ENCODE measurements at places on chromosomes 1 and 21.

GRCh38 chr1:207454046-207454964 lies at the start of gene CR2:
CR2 (plus strand) TSS chr1:207454328; CDS start chr1:207454419, 91 bp downstream.
- no peak for DNase-seq

DNA sequence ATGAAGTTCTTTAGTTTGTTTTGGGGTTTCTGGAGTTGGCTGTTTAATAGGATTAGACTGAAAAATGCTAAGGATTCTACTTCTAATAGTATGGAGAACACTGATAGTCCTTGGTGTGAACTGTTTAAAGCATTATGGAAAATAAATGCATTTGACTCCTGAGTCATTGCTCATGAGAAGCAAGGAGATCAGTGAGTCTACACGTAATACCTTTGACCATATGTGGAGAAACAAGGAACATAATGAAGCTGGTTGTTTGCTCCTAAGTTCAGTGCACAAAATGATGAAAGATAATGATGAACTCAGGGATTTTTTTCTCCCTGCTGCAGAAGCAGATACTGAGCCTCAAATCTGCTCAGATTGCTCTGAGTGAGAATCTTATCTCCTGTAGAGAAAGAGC lies 158.9 kb upstream of the COL11A1 start:
- no peak for DNase-seq

GRCh38 chr1:174953285-174954072 lies 46.3 kb upstream of the CACYBP start:
- no peak for DNase-seq

DNA sequence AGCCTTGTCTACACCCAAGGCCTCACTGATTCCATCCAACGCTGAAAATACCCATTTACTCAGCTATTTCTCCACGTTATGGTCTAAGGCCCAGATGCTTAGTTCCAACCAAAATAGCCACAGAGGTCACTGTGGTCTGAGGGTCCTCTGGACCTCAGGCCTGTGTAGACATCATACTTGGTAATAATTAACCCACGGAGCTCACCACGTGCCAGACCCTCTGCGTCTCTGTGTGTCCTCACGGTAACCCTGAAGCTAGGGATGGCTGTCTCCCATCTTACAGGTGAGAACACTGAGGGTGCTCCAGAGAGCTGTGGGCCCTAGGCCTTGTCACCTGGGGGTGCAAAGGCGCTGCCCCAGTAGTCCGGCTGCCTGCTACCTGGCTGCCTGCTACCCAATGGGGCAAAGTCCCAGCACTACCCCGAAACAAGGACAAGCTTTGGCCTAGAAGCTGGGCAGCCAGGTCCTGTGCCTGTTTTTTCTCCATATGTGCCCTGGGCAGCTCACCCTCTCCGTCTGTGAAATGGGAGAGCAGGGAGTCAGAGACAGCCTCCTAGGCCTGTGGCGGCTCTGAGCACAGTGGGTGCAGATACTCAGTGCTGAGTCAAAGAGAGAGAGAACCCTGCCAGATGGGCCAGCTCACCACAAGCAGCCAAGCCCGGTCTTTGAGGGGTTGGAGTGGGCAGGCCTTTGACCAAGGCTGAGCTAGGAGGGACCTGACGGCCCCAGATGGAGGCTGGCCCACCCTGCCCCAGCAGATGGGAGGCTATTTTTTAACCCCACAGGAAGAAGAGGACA lies 17.0 kb upstream of the RUNX3 start:
- DNase-seq = no peak

DNA sequence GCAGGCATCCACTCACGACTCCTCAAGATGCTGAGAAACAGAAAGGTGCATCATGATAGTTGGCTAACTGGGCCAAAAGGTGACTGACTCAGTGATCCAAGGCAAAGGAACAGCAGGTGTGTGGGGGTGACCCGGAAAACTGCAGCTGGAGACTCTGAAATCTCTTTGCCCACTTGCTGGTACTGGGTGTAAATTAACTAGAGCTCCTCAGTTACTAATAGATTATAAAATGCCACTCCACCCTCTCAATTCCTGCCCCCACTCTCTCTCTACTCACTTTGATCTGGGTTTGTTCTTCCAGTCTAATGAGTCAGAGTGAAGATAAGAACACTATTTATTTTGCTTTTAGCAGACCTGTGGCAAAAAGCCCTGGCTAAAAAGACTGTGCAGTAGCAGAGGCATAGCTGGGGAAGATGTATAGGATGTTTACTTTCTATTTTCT lies 7.2 kb upstream of the PIGC start:
- no peak for DNase-seq

GRCh38 chr21:34046917-34047316 lies 26.5 kb upstream of the MRPS6 start:
- DNase-seq = no peak

GRCh38 chr21:28875078-28875477 lies 117.6 kb downstream of the LTN1 start:
- no peak for DNase-seq

DNA sequence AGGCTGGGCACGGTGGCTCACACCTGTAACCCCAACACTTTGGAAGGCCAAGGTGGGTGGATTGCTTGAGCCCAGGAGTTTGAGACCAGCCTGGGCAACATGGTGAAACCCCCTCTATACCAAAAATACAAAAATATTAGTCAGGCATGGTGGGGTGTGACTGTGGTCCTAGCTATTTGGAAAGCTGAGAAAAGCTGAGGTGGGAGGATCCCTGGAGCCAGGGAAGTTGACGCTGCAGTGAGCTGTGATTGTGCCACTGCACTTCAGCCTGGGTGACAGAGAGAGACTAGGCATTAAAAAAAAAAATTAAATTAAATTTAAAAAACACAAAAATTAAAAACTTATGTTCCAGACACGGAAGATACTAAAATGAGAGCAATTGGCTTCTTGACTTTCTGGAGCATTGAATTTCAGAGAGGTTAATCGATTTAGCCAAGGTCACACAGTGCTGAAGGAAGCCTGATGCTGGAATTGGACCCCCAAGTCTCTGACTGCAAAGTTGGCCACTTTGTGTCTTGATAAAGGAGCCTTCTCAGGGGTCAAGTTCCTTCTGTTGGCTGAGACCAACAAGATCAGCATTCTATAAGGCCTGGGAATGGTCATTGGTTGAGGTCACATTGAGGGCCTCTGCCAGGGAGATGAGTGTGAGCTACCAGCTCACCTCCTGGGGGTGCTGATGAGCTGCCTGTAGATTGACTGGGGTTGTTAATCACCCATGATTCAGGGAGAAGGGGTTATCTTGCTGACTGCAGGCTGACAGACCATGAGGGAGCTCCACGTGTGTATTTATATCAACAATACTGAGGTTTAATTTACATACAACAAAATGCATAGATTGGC lies 54.3 kb downstream of the RPS6KA1 start:
- no peak for DNase-seq

- DNase-seq = no peak
Observed at GRCh38 chr1:22828484-22829308, 118.1 kb downstream of the EPHB2 start.

DNA sequence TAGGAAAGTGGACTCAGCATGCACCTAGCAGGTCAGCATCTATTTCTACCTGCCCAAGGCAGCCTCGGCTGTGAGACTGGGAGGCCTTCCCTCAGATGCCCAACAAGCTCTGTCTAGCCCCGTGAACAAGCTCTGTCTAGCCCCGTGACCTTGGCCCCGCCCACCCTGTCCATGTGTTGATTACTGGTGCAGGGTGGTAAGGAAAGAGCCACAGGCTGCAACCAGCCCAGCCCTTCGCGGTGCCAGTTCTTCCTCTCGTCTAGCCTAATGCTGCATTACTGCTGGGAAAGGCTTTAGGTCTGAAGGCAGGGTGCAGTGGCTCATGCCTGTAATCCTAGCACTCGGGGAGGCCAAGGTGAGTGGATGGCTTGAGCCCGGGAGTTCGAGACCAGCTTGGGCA lies 2.2 kb downstream of the GPR153 start:
- DNase-seq = no peak

DNA sequence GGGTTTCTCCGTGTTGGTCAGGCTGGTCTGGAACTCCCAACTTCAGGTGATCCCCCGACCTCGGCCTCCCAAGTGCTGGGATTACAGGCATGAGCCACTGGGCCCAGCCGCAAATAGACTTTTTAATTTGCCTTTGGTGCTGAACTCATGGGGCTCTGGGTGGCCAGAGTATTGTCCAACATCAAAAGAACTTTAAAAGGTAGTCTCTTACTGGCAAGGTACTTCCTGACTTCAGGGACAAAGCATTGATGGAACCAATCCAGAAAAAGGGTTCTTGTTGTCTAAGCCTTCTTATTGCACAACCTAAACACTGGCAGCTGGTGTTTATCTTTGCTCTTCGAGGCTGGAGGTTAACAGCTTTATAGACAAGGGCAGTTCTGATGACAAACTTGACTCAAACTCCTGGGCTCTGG lies 3.8 kb upstream of the KTI12 start:
- no peak for DNase-seq

DNA sequence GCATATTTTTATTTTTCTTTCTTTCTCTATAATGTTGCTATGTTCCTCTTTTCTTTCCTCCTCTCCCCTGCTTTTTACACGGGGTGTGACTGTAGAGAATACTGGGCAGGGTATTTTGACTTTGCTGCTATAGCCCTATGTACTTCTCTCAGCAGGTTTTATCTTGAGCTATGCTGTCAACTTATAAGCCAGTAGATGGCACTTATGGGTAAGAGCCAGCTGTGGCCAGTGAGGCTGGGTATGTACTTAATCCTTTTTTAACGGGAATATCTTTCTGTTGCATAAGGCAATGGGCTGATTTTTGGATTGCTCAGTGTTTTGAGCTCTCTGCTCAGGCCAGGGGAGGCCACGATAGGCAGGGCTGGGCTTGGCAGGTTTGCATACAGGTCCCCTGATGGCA lies 99.0 kb downstream of the KCNK2 start:
- no peak for DNase-seq

DNA sequence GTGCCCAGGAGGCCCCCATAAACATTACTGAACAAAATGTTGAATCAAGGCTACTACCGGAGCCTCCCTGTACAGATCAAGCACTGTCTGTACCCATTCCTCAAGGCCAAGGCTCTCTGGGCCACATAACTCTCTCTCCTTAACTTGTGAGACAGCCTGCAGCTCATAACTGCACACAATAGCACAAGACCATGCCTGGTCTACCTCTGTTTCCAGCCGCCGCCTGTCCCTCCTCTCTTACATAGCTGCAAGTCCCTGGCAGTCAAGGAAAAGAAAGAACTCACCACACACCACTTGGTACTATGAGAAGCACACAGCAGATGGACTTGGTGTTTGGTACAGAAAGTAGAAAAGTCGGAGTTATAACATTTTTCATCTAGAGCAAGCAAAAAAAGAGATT lies 91.1 kb downstream of the SSBP3 start:
- no peak for DNase-seq

- DNase-seq = no peak
Observed at GRCh38 chr1:78040484-78041089, 5.2 kb upstream of the GIPC2 start.

GRCh38 chr21:30081506-30081905 lies 85.1 kb downstream of the CLDN17 start:
- no peak for DNase-seq

GRCh38 chr1:201214461-201214860 lies 23.8 kb downstream of the IGFN1 start:
- no peak for DNase-seq

DNA sequence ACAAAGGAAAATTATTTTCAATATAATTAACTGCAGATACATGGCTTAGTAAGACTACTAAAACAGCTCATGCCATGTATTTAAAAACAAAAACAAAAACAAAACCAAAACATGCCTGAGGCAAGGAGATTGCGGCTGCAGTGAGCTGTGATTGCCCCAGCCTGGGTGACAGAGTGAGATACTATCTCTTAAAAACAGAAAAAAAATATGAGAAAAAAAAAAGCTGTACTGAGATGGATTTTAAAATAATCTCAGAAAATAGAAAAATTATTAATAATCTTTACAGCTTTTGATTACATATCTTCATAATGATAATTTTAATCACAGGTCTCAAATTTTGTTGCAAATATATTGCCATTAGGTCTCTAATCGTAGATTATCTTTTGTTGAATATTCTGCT lies 24.0 kb upstream of the LIN9 start:
- no peak for DNase-seq

- no peak for DNase-seq
Observed at GRCh38 chr1:184629266-184629665, 125.4 kb downstream of the EDEM3 start.

- no peak for DNase-seq
Observed at GRCh38 chr1:227401562-227402342, 83.5 kb upstream of the CDC42BPA start.

- no peak for DNase-seq
Observed at GRCh38 chr1:185608177-185608576, 126.0 kb upstream of the HMCN1 start.

DNA sequence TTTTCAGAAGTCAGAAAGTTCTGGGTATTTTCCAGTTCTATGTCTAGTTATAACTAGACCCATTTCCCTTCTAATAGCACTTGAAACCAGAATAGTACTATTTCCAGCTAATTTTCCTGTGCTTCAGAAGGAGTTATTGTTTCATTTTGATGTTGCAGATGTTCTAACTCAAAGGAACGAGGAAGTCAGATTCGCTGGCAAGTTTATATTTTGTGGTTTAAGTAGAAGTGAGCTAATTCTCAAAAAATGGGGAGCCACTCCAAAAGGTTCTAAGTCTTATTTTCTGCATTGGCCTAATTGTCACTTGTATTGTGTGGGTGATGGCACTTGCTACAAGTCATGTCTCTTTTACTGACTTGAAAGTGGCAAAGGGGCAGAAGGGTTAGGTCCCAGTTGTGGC lies 18.1 kb downstream of the CCDC185 start:
- no peak for DNase-seq

DNA sequence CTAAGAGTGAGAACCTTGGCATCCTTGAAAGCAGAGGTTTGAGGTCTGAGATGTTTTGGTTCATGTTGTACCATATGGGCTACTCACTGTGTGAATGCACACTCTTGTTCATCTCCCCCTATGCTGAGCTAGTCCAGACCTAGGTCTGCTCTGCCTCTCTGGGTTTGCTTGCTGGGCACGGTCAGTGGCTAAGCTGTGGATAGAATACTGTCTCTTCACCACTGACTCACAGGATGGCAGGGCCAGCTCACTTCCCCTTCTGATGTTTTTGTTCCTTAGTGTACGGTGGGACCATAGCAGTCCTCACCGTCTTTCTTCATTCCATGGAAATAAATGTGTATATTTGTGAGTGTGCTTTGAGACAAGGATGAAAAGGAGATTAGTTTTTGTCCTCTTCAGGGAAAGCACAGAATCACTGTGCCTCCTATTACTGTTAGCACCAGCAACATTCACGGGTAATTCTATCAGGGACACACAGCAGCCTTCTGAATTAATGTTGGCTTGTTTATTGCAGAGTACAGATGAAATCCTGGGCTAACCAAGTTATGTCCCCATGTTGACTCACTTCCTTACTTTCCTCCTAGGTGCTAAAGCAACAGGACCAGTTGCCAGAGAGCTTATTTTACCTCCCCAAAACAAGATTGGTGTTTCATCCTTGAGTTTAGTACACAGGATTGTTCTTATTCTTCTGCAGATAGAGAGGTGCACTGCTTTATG lies 56.9 kb upstream of the IVNS1ABP start:
- DNase-seq = no peak

- no peak for DNase-seq
Observed at GRCh38 chr1:5967351-5968160, 24.7 kb downstream of the NPHP4 start.
